ENCODE measurements at places on chromosomes 3 and 15.

DNA sequence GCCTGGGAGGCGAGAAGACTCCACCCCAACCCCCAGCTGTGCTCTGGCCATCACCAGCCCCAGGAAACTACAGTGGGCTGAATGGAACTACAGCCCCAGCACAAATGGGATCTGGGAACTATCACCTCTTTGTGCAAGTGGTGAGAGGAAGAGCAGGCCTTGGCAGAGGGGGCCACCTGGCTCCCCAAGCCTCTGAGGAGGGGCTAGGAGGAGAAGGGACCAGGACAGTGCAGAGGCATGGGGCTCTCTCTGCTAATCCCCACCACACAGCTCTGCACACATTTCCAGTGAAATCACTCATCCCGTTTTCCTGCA, 31.6 kb downstream of the KY start:
- no peak for DNase-seq

GRCh38 chr3:196788528-196788927, 48.9 kb downstream of the PAK2 start:
- DNase-seq: no peak

DNA sequence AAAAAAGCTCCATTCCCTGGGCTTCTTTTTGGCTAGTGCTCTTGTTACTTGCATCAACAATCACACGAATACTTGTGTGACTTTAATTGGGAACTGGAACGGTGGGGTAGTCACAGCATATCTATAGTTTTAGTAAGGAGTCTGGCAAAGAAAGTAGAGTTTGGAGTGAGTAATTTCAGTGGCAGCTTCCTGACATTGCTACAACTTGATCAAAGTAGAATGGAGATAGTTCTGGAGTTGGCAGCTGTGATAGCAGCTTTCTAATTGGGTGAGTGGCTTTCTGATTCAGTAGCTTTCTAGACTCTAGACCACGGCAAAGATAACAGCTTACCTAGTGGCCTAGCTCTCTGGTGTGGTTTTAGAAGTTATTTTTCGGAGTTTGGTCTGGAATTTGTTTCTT, 475.0 kb downstream of the TUSC7 start:
- no peak for DNase-seq

DNA sequence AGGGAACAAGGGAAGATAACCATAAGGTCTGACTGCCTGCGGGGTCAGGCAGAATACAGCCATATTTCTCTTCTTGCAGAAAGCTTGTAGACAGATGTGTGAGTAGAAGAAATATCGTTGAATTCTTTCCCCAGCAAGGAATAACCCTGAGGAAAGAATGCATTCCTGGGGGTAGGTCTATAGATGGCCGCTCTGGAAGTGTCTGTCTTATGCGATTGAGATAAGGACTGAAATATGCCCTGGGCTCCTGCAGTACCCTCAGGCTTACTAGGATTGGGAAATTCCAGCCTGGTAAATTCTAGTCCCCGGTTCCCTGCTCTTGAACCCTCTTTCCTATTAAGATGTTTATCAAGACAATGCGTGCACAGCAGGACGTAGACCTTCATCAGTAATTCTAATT, 15.8 kb upstream of the SST start:
- no peak for DNase-seq

DNA sequence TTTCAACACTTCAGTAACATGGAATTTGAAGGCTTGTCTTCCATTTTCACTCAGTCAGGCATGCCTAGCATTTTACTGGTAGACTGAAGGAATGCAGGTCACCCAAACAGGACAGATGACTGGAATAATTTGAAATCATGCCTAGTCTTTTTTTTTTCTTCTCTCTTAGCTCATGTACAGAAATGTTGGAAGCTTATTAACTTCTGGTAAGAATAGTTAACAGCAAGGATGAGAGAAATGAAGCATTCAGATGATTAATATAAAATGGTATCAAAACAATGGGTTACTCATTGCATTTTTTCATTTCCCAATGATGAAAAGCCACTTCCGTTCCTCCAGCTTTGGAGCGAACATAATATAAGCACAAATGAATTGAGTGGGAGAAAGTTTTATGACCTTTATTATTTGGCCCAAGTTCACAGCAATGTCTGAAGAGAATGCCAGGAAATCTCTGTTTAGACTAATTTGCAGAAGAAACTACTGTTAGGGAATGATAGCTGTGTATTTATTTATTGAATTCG, 431.6 kb upstream of the RASGRP1 start:
- no peak for DNase-seq

DNA sequence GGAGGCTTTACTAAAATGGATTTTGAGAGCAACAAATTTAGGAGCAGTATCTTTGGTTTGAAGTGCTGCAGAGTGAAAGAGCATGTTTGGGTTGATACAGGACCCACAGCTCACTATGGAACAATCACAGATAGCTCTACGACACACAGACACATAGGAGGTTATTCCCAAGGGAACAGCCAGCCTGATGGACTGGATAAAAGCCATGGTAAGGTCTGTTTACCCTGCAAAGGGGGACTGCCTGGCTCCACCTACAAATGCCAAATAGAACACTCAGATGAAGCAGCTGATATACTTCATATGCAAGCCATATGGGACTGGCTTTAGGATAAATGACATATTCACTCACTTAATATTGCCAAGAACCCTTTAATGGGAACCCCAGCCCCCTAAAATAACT, 75.4 kb downstream of the CDC25A start:
- no peak for DNase-seq

- DNase-seq: no peak
Observed at GRCh38 chr3:67384016-67384415, 270.4 kb downstream of the SUCLG2 start.

DNA sequence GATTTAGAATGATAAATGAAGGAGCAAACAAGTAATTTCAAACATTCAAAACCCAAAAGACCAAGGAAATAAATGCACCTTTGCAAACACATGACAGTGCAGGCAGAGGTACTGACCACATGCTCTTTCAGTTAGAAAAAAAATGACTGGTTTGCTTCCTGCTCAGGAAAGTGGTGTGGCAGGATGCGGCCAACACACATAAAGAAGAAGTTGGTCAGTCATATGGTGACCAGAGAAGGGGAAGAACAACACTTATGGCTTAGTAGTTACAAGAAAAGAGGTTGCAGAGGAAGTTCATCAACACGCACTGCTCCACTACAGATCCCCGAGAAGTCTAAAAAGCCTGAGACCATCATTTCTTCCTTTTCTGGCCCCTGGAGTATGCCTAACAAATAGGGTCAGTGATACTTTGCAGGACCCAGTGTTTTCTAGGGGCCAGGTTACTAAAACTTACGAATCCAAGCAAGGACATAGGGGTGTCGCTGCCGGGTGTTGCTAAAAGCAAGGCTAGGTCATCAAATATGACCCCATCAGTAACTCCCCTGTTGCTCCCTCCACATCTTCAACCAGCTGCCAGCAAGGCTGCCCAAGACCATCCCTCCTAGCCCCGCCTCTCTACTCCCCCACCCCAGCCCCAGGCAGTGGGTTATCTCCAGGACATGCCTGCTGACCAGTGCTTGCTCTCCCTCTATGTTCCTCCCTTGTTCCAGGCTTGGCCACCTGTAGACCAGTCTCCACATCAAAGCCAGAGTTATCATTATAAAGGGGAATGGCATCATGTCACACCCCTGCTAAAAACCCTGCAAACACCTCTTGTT, 11.2 kb downstream of the ATP8B4 start:
- no peak for DNase-seq

DNA sequence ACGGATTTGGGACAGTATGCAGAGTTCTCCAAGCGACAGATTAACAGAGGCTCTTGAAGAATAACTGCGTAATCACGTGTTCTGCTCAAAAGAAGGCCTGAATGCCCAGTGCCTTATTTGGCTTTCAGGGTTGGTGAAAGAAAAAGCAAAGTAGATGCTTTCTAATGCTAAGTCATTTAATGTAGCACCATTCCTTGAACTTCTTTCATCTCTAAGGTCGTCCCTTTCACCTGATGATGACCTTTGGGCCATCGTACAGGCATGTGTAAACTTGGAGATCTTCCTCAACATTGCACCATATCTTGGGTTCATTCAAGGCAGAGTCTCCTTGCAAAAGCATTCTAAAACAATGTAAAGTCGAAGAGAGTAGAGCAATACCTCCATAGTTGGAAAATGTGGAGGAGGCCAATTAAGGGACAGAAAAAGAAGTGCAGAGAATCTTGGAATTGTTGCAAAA, 48.9 kb downstream of the TMEM44 start:
- no peak for DNase-seq

GRCh38 chr3:184609476-184610244, 48.1 kb downstream of the EPHB3 start:
- no peak for DNase-seq

DNA sequence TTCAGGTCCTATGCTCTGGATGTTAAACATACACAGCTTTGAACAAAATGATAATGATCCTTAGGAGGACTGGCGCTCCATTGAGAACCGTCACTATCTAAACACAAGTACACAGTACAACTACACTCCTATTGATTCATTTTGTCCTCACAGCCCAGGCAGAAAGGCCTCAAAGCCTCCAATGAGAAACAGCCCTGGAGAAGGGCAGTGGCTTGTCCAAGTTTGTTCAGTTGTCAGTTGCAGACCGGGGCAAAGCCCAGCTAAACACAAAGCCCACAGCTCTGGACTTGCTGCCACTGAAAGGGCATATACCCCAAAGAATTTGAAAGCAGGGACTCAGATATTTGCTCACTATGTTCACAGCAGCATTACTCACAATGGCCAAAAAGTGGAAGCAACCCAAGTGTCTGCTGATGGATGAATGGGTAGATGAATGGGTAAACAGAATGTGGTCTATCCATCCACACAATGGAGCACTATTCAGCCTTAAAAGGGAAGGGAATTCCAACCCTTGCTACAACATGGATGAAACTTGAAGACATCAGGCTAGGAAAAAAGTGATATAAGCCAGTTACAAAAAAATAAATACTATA, 34.7 kb downstream of the NUP210 start:
- DNase-seq: no peak

GRCh38 chr15:92910451-92910850, 10.3 kb downstream of the CHD2 start:
- no peak for DNase-seq

- DNase-seq: no peak
Observed at GRCh38 chr3:193704431-193704830, 111.4 kb downstream of the OPA1 start.

DNA sequence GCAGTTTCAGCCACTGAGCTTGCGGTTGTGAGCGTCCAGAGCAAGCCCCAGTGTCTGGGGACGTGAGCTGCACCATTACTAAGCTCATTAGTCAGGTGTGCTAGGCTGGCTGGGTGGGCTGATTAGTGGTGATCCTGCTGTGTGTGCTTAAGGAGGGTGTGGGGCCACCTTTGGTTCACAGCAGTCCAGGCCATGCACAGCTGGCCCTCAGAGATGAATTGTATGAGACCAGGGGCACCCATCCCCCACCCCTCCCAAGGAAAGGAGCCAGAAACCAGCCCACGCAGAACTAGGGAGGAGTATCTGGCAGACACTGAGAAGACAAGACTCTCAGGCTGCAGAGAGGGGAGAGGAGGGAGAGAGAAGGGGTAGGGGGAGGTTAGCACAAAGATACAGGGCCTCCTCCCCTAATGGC, 3.8 kb downstream of the TYRO3 start:
- no peak for DNase-seq

GRCh38 chr15:35444557-35445204, 101.3 kb downstream of the DPH6 start:
- DNase-seq: no peak

DNA sequence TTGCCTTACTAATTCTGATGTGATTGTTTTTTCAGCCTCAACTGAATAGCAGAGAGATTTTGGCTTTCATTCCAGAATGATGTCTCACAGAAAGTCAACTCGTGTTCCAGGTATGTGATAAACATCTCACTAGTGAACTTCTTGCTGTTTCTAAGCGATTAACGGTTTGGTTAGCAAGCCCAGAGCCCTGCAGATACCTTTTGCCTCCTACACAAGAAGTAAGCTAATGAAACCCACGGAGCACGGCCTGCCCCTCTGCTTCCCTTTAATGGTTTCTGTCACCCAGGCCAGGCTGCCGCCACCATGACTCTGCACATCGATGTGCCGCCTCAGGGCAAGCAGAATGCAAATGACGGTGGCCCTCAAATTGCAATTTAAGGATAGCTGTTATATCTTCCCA, 155.9 kb upstream of the ICE2 start:
- no peak for DNase-seq

DNA sequence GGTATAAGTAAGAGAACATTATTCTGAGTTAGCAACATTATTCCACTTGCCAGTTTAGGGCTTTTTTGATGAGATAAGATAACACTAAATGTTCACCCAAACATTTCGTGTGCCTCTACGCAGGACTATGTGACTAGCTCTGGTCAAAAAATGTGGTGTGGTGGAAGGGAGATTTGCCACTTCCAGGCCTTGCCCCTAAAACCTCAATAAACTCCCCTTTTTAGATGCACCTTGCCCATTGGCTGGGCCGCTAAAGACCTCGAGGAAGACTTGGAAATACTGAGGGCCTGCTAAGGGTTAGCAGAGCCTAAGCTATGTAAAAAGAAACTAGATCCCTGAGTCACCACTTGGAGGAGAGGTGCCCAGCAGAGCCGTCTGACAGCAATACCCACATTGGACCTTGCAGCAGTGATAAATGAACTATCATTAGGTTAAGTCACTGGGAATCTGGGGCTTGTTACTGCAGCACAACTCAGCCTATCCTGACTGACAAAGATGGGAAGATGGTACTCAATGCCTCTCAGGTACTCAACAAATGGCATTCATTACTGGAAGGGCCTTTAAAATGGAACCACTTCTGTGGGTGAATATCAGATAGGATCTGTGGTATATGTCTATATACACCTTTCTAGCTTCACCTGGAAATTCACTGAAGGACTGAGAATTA, 331.5 kb upstream of the TLE3 start:
- DNase-seq: no peak

DNA sequence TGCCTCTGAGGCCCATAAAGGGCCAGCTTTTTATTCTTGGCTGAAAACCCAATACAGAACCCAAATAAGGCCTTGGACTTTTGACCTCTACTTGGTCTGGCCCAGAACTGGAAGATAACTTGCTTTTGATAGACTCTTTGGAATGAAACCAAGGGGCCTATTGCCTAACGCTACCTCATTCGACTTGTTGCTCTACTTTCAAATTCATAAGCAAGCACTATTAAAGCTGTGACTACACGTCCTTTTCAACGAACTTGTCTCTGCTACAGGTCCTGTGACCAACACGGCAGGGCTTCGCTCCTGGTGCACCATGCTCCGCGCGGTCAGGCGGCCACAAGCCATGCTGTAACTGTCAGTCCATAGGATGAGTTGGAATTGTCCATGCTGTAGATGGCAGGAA, 385.4 kb downstream of the MFSD1 start:
- no peak for DNase-seq

GRCh38 chr15:48059791-48060190, 61.0 kb upstream of the SLC24A5 start:
- no peak for DNase-seq

DNA sequence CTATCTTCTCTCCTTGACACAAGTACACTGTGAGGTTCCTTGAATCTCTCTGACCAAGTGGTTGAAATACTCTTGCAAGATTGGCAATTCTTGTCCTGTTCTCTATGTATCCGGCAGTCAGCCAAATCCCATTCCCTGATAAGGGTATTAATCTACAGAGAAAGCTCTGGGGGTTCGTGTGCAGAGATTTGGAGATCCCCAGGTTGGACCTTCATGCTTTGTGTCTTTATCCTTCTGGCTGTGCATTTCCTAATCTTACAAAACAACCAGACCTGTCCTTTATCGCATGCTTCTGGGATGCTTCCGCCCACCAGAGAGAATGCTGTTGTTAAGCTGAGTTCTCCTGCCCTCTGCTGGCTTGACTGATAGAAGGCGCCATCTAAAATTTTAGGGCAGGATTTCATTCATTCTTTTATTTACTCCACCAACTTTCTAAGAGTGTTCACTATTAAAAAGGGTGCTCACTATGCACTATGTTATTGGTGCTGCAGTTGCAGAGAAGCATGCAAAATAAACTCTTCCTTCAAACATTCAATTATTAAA, 8.6 kb upstream of the SST start:
- no peak for DNase-seq

Measured in stimulated activated CD8-positive, alpha-beta memory T cell treated with anti-CD3 and anti-CD28 coated beads, Interleukin-4, amount 100 ng/mL, for 4 hours (primary cell).